ENCODE measurements at places on chromosomes 12 and 14. TPM values are rescaled to one million over a fixed set of nuclear protein-coding genes. Genes with fewer than 3 reads are reported as not detected.

DNA sequence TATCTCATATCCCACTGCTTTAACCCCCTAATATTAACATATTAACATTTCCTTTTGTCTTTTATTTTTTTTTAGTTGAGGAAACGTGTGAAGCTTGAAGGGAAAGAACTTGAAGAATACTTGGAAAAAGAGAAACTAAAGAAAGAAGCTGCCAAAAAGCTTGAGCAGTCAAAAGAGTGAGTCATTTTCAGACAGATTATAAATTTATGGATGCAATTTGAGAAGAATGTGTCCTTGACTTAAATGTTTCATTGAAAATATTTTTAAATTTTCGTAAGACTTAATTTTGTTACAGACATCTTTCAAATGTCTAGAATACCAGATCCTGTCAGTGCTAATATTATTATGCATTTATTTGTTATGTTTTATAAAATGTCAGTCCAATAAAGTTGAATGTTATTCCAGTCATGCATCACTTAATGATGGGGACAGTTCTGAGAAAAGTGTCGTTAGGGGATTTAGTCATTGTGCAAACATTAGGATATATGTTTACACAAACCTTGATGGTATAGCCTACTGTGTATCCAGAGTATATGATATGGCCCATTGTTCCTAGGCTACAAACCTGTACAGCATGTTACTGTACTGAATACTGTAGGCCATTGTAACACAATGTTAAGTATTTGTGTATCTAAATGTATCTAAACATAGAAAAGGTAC is 32.6 kb downstream of the CPSF2 start:
- peak; percentile 22 for DNase-seq

Gene PLEK2
- 12.0 TPM for total RNA-seq

DNA sequence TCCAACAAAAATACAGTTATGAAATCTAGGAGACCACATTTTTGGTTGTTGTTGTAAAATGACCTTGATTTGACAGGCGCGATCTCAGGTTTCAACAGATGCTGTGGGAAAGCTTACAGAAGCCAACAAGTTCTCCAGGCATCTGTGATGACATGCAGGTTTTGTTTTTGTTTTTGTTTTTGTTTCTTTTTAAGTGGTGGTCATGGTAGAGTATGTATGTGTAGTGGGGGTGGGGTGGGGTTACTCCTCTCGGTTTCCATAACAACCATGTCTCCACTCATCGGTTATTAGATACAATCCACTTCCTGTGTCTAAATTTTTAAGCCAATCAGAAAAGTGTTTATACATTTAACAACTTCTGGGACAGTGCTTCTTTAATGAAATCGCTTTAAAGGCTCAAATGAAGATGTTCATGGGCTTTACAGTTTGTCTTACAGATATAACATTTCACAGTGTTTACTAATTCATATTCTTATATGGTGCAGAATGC is 199.9 kb upstream of the FOXN3 start:
- DNase-seq: no peak

- DNase-seq: no peak
These were observed 125.1 kb upstream of the GRIP1 start for GRCh38 chr12:66803930-66804329.

- DNase-seq: peak; percentile 16
These were observed 75.3 kb upstream of the OR4E1 start for GRCh38 chr14:21748869-21749303.

DNA sequence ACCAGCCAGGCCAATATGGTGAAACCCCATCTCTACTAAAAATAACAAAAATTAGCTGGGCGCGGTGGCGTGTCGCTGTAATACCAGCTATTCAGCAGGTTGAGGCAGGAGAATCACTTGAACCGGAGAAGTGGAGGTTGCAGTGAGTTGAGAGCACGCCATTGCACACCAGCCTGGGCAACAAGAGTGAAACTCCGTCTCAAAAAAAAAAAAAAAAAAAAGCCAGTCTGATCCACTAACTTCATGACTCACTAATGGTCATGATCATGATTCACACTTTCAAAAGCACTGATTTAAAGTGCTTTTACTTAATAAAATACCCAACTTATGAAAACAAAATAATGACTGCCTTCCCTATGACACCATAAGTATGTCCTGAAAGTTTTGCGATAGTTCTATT is 38.4 kb upstream of the CPM start:
- DNase-seq: peak; percentile 79

- no peak for DNase-seq
These were observed 8.1 kb upstream of the RNF34 start for GRCh38 chr12:121391619-121392324.

Gene GPR162
- 15.9 TPM for total RNA-seq

Gene POTEM
- not detected for total RNA-seq

GRCh38 chr14:104624939-104625338 is 20.4 kb upstream of the TMEM179 start:
- no peak for DNase-seq

DNA sequence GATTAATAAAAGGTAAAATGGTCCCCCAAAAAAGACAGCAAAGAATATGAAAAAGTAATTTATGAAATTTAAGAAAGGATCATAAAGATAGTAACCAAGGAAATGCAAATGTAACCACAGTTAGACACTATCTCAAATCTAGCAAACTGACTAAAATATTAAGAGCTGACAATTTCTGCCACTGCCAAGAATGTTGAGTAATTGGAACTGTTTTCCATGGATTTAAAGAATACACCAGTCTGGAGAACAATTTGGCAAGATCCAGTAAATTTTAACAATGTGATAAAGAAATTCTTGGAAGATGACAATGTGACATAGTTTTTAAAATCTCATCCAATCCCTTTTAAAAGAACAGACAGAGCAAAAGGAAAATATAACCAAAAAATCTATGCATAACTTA is 798.0 kb upstream of the MGAT4C start:
- no peak for DNase-seq

Gene ARHGEF25
- total RNA-seq: 43.3 TPM

- no peak for DNase-seq
These were observed 1212.0 kb downstream of the GALC start for GRCh38 chr14:86780876-86781510.

DNA sequence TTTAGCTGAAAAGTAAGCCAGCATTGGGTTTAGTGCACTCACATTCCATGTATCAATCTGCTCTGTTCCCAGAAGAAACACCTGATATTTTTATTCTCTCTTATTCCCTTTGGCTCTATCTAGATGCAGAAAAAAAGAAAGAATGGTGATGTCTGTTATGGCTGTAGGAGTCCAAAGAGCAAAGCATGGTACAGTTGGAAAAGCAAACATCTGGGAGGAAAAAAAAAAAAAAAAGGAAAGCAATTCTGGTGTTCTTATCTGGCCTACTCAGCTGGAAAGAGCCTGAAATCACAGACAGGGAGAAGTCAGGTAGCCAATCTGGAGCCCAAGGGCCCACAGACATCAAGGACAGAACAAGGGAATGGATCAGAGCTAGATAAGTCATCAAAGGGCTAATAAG is 293.9 kb downstream of the DUSP6 start:
- DNase-seq: no peak

DNA sequence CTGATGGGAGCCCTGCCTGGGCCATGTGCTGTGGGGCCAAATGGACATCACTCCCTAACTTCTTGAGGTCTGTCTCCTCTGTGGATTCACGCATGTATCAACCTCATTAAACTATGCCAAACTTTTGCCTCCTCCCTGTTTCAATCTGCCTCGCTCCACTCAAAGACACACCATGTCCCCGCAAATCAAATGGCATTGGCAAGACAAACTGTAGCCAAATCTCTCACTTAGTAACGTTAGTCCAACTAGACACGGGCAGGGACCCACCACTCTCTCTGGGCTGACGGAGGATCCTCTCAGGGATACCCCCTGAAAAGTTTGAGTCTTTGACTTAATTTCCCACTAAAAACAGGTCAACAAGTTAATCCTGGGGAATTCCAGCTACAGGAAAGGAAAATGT is 8.0 kb downstream of the ZBTB39 start:
- no peak for DNase-seq
